ENCODE measurements at places on chromosomes 6 and 20. TPM values are rescaled to one million over a fixed set of nuclear protein-coding genes. Genes with fewer than 3 reads are reported as not detected.

ZNF184 gene
- total RNA-seq: 9.2 TPM

MYCT1 gene
- 12.5 TPM for total RNA-seq

DUSP15 gene
- 3.6 TPM for total RNA-seq

GDAP1L1 gene
- not detected for total RNA-seq

NMBR gene
- total RNA-seq: not detected

TPD52L1 gene
- total RNA-seq: 81.3 TPM

OPRM1 gene
- total RNA-seq: not detected

MBOAT1 gene
- total RNA-seq: 10.9 TPM

E2F1 gene
- 2.2 TPM for total RNA-seq

SAMD3 gene
- total RNA-seq: 0.33 TPM

ECT2L gene
- 0.16 TPM for total RNA-seq

NINL gene
- 12.8 TPM for total RNA-seq

- no peak for DNase-seq
Measured at GRCh38 chr6:144749263-144749662, 464.1 kb downstream of the UTRN start.

- DNase-seq: no peak
Measured at GRCh38 chr6:158115102-158115501, 53.0 kb downstream of the SERAC1 start.

GRCh38 chr20:43102394-43102793 is 87.3 kb downstream of the PTPRT start:
- no peak for DNase-seq

DNA sequence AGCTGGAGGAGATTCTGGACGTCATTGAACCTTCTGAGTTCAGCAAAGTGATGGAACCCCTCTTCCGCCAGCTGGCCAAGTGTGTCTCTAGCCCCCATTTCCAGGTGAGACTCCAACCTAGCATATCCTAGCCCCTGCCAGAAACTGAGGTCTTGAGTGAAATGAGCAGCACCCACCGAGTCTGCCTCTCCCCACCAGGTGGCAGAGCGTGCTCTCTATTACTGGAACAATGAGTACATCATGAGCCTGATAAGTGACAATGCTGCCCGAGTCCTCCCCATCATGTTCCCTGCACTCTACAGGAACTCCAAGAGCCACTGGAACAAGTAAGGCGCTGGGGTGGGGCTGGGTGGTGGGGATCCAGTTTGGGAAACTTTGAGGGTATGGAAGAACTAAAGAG is 4.6 kb downstream of the MEA1 start:
- DNase-seq: no peak

GRCh38 chr6:113092795-113093194 is 745.7 kb downstream of the RFPL4B start:
- no peak for DNase-seq

GRCh38 chr6:133341607-133342158 is 100.5 kb downstream of the EYA4 start:
- no peak for DNase-seq

GRCh38 chr20:58697201-58697866 is 4.7 kb downstream of the NPEPL1 start:
- DNase-seq: no peak

GRCh38 chr6:13397359-13398068 is 69.2 kb upstream of the TBC1D7 start:
- DNase-seq: no peak

- DNase-seq: no peak
Measured at GRCh38 chr6:116847227-116847626, 18.3 kb upstream of the GPRC6A start.

- DNase-seq: no peak
Measured at GRCh38 chr6:131042664-131043063, 20.4 kb downstream of the EPB41L2 start.

DNA sequence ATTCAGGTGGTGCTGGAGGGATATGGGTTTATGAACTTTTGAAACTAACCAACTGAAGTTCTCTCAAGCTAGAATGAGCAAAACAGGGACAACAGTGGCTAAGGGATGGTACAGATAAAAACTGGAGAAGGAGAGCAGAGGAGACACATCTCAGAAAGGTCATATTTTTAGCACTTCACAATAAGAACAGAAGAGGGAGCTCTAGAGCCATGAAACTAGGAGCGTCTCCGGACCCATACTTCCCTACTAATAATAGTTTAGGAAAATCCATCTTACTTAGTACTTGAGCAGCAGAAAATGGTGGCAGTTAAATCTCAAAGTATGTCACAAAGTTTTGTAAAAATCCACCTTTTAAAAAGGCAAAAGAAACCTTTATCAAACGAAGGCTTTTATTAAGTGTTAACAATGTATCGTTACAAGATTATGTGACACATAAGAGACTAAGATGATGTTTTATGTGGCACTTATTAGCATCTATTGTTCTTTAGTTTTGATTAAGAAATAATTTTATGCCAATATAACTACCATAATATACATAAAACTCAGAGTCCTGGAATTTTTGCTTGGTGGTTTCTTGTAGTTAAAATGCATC is 278.6 kb downstream of the TBC1D32 start:
- no peak for DNase-seq

DNA sequence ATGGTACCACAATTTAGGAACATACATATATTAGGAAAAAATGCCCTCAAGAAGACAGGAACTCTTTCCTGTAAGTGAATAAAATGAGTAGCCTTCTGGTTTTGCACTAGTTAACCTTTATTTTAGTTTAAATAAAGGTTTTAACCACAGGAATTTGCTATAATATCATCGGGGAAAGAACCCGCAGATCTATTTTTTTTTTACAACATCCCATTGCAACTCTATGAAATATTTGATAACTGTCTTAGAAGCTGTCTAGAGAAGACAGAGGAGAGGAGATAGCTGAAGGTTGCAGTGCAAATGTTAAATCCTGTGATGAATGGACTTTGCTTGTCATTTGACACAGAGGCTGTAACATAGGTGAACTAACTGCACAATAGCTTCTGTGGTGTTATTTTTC is 69.5 kb downstream of the TINAG start:
- DNase-seq: no peak

DNA sequence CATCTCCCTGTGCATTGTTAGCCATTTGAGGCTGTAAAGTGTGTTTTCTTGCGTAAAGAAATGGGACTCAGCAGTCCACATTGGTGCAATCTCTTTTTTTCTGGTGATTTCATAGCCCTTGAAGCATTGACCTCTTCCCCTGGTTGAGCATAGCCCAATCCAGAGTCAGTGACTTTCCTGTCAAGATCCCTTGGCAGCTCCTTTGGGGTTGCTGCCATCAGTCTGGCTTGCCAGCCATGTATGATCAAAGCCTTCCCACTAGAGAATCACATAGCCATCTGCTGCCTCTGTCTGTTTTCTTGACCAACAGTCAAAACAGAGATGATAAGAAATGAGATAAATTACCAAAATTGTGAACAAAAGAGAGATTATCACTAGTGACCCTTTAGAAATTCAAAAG is 19.6 kb downstream of the HLA-A start:
- no peak for DNase-seq

DNA sequence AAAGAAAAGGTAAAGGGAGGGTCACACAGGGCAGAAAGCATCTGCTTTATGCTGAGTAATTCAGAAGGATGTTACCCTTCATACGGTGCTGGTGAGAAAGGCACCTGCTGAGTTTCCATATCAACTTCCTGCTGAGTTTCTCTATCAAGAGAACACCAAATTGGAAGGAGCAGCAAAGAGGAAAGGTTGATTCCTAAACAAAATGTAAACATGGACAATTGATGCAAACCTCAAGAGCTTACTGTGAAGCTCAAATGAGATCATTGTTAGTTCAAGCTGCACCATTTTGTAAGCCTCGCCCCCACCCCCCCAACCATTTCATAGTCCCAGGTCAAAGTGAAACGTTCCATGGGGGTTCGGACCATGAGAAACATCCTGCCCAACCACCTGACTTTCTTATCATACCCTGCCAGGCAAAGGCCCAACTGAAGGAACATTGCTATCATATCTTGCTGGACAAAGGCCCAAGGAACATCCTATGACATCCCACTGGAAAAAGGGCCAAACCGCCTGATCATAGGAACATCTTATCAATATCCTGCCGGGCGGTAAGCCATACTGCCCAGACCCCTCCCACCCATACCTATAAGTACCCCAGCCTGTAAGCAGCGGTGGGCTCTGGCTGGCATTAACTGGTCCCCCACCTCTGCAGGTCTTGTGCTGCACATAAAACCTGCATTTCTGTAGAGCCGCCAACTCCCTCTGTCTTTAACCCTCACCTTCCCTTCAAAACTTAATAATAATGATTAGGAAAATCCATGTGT is 171.6 kb downstream of the UBE3D start:
- DNase-seq: no peak

DNA sequence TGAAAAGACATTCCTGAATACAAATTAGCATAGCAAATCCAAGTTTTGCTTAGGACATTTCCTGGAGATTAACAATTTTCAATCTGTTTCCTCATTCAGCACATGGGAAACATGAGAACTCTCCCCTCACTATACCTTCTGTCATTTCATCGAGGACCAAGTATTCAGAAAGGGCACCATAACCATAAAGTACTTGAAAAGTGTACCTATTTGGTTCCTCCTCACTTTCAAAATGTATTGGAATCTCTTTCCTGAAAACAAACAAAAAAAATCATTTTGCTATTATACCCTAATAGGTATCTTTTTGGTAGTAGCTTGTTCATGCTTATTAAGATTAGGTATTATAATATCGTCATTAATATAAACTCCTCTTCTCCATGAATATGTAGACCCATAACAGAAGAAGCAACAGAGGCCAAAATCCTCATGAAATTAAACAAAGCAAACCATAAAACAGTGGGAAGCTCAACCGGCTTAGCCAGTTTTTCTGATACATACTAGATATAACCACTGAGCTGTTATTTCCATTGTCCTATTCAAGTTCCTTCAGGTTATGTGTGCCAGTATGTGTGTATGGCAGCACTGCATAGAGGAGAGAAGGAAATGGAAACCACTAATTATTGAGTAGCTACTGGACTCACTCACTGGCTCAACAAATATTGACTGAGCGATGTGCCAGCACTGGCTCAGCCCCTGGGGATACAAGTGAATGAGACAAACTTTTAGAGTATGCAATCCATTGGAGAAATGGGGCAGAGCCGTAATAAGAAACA is 274.0 kb downstream of the MAFB start:
- peak; percentile 57 for DNase-seq

- DNase-seq: peak; percentile 26
Measured at GRCh38 chr6:14088600-14089192, 28.9 kb upstream of the CD83 start.

GRCh38 chr6:157985378-157986155 is 3.9 kb downstream of the SYNJ2 start:
- DNase-seq: peak; percentile 52

DNA sequence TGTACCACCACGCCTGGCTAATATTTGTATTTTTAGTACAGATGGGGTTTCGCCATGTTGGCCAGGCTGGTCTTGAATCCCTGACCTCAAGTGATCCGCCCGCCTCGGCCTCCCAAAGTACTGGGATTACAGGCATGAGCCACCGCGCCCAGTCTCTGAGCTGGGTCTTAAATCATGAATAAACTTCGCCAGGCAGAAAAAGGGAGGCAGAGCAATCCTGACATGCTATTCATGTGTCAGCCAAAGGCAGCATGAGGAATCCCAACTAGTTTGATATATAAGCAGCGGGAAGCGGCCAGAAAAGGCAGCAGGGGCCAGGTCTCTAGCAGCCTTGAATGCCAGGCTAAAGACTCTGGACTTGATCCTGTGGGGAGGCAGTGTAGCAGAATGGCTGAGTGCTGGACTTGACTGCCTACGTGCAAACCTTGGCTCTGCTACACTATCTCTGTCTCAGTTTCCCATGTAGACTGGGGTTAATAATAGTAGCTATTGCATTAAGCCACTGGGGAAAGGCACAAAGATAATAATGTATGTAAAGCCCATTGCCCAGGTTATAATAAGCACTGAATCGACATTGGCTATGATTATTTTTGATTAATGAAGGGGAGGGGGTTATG is 1.8 kb downstream of the PROCR start:
- no peak for DNase-seq

GRCh38 chr20:20780127-20780824 is 67.8 kb upstream of the RALGAPA2 start:
- DNase-seq: peak; percentile 69

- no peak for DNase-seq
Measured at GRCh38 chr6:92541448-92542060, 877.8 kb downstream of the EPHA7 start.

DNA sequence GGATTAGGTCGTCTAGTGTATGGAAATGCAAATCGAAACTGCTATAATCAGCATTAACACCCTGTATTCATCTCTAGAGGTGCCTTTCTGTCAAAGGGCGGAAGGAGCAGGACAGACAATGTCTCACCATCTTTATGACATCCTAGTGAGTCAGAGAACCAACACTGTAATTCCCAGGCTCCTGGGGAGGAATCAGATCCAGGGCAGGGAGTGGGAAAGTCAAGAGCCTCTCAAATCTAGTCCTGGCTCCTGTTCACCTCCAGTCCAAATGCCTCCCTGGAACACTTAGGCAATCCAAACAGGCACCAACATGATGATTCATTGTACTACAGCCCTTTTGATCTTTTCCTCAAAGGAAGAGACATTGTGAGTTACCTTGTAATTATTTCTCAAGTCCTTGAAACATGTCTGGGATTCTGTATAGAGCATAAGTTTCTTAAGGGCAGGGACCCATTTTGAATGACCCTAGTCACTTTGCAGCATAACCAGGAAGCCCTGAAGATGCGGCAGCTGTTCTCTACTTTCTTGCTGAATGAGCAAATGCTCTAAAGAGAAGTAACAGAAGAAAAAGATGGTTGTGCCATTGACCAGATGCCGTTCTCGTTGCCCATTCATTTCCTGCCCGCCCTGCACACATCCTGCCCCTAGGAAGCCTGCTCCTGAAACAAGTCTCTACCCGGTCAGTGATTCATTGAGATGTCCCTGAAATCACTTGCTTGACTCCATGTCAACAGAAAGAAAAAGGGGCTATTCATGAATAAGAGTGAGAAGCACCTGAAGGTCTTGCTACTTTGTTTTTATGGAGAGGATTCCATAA is 112.8 kb upstream of the JARID2 start:
- no peak for DNase-seq

DNA sequence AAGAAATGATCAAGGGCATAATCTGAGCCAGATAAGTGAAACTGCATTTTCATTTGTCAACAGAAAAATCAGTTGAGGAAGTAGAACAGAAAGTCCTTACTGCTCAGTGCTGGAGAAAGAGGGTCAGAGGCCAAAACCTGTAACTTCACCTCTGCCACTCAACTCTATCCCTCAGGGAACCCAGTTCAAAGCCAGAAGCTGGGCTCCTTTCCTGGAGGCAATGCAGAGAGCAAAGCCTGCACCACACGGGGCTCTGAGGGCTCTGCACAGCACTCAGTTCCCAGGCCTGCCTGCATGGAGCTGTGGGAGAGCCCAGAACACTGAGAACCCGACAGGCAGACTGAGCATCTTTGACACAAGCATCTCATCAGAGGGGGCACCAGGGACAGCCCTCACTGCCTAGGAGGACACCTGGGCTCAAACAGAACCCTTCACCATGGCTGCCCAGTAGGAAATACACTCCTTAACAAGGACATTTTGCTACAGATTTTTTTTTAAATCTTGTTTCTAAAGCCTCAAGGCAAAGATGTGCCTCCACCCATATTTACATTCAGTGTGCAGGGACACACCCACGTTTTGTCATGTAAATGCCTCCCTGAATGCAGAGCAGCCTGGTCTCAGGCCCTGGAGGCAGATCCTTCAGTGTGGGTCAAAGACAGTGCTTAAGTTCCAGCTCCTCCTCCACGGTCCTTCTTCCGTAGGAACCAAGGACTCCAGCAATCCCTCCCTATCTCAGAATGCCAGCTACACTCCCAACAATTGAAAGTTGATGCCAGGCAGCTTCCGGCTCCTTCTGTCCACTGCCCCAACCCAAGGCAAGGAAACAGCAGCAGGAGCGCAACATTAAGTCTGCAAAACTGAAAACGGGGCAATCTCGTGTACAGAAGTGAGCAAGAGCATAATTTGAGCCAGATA is 6.6 kb downstream of the RNASET2 start:
- DNase-seq: no peak

GRCh38 chr6:2784930-2785329 is 19.7 kb downstream of the WRNIP1 start:
- no peak for DNase-seq

Data from breast epithelium (tissue), 4 donors.